ENCODE measurements at places on chromosomes 2 and 18.

- DNase-seq = no peak
Measured at GRCh38 chr2:236527159-236527630, 42.4 kb upstream of the ACKR3 start.

DNA sequence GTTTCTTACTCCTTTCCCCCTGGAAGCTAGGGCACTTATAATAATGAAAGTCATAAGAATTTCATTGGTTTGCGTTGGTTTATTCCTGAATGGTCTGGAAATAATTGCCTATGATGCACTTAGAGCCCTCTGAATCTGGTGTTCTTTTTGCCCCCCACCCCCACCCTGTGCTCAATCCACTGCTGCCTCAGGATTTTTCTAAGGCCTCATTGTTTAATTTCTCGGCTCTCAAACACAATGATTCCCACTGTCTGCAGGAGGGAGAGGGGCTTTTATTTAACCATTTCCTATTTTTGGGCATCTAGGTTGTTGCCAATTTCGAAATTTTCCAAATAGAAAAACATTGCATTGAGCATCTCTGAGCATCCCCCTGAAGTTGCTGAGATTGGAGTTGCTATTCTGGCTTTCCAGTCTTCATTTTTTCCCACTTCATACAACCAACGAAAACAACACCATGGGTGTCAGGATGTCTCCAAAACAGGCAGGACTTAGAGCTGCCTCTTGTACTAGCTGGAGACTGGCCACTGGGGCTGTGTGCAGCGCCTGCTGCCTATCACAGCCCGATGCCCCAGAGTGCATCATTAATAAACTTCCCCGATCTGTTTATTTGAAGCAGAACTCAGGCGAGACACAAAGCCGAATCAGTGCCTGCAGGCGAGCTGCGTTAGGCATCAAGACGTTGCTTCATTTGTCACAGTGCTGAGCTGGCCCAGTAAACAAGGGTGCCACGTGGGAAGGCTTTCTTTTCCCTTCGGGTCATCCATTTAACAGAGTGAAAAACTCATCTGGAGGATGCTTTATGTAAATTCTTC is 1.8 kb upstream of the PCARE start:
- no peak for DNase-seq

DNA sequence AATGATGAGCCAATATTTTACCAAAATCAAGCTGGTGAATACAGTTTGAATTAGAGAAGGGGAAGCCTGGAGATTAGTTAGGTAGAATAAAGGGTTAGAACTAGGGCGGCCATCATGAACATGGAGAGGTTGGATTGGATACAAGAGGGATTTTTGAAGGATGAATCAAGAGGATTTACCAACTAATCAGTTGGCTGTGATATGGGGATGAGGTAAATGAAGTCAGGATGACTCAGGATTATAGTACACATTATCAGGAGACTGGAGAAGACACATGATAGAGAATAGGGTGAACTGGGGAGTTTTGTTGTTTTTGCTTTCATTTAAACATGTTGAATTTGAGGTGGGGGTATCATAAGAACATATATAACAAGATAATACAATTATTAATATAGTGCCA is 73.8 kb upstream of the PROKR1 start:
- DNase-seq = no peak

DNA sequence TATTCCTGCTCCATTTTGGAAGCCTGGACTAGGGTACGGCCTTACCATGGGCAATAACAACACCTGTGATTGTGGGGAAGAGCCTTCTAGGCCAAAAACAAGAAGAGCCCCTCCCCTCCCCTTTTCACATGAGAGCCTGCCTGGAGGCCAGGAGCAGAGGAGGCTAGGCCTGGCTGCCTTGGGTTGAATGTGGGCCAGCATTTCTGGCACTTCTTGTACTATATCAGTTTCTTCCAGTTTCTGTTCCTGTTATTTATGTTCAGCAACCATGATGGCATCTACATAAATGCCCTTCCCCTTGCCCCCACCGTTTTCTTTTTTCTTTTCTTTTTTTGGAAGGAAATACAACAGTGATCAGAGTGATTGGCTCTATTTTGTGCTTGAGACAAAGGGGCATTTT is 58.4 kb downstream of the KCTD18 start:
- no peak for DNase-seq

DNA sequence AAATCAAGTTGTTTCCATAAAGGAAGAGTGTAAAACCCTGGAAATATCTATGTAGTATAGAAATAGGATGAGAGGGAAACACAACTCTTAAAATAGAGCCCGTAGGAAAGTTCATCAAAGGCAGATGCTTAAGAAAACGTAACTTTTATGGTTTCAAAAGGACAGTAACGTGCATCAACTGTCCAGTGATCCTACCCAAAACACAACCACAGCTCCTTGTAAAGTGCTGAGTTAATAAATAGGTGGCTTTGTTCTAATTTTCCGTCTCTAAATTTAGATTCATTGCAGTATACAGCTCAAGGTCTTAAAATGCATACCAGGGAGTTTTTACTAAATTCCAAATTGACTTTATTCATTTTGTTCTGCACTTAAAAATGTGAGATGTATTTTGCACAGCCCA is 282.1 kb upstream of the ID2 start:
- no peak for DNase-seq

DNA sequence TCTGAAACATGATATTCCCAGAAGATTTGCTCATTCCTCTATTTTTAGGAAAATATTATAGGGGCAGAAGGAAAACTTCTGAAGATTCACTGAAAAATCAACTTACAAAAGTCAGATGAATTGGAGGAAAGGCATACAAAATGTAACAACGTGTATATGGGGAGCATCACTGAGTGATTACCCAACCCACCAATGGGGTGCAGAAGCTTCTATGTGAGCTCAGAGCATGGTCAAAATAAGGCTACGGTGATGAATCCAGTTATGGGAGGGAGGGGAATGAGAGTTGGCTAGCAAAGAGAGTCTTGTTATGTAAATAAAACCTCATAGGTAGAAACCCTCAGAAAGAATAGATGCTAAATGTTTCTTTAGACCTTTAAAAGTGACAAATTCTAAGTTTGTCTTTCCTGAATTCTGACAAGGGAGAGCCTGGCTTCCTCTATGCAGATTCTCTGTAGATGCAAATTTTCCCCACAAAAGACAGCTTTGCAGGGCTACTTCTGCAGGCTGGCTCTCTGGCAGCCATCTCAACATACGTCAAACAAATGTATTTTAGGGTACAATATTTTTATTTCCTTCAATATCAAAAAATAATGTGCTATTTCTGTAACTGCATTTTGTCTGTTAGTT is 171.4 kb upstream of the NDUFV2 start:
- no peak for DNase-seq

GRCh38 chr2:164335947-164336346 is 285.3 kb downstream of the GRB14 start:
- no peak for DNase-seq

DNA sequence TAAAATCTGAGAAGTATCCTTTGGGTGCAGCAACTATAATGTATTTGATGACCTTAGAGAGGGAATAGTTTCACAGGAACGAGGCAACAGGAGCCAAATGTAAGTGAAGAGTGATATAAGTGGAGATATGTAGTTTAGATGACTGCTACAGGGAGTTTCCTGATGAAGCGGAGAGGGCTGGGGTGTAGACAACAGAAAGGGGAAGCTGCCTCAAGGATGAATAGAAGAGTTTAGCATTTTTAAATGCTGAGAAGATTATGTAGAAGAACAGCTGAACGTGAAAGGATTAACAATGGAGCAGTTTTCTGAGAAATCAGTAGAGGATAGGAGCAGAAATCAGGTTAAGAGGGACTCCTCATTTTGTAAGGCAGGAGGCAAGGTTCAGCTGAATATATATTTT is 133.3 kb downstream of the LCLAT1 start:
- DNase-seq = peak; percentile 13

- DNase-seq = no peak
Measured at GRCh38 chr18:24031916-24032315, 17.4 kb downstream of the TTC39C start.

DNA sequence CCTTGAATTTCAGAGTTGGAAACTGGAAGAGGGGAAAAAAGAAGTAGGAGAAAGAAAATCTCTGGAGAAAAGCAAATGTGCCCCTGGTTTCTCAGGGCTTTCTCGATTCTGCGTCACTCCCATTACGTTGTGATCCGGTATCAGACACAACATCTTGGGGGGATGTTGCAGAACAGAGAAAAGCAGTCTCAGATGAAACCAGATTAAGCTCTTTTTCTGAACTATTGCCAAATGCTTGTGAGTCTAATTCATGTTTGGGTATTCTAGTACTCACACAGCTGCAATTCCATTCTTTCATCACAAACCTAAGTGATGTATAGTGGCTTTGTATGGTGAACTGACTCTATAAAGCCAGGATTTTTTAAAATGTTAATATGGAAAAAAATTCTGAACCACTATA is 233.2 kb downstream of the TCF4 start:
- no peak for DNase-seq

- no peak for DNase-seq
Measured at GRCh38 chr18:36769611-36770314, 59.0 kb downstream of the TPGS2 start.

All from CD4-positive, alpha-beta T cell treated with Interleukin-4 for 1 hour (primary cell).